ENCODE measurements at places on chromosomes 4 and X. TPM values are rescaled to one million over a fixed set of nuclear protein-coding genes. Genes with fewer than 3 reads are reported as not detected.
A peak's percentile ranks its signal among the peaks of the same experiment; 100 is the strongest.

BST1 gene
- 18.4 TPM for total RNA-seq

RNF150 gene
- total RNA-seq, result 52.0 TPM

IL21 gene
- total RNA-seq, result not detected

GYG2 gene
- total RNA-seq, result 1.00 TPM

HPRT1 gene
- total RNA-seq, result 29.5 TPM

CWH43 gene
- not detected for total RNA-seq

DNA sequence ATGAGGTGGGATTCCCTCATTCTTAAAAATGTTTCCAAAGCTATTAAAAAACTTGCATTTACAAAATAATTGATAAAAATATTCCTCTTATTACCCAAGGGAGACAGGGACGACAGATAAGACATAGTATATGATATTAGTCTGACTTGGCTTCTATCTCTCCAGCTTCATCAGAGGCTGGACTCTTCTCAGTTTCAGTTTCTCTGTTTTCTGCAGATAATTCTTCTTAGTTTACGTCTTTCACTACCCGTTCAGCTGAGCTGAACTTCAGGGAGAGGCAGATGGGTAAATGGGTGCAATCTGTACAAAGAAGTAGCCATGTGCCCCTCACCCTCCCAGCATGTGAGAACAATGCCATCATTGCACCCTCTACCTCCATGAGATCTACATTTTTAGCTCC is 214.0 kb upstream of the SLIT2 start:
- H3K4me3 ChIP-seq, result no peak overlapping the region
- DNase-seq, result no peak
- H3K27me3 ChIP-seq, result no peaks in the 10 kb centered on the region
- no peaks in the 10 kb centered on the region for H3K36me3 ChIP-seq
- H3K4me1 ChIP-seq, result no peaks in the 10 kb centered on the region
- H3K27ac ChIP-seq, result no peak overlapping the region

- DNase-seq, result no peak
- no peaks in the 10 kb centered on the region for H3K4me1 ChIP-seq
- H3K36me3 ChIP-seq, result no peaks in the 10 kb centered on the region
Observed at GRCh38 chrX:140091125-140091886, 126.0 kb upstream of the CXorf66 start.

- no peak for DNase-seq
- H3K27ac ChIP-seq, result no peak overlapping the region
- no peaks in the 10 kb centered on the region for H3K4me1 ChIP-seq
- H3K27me3 ChIP-seq, result no peaks in the 10 kb centered on the region
Observed at GRCh38 chrX:24890677-24891076, 125.1 kb downstream of the ARX start.

DNA sequence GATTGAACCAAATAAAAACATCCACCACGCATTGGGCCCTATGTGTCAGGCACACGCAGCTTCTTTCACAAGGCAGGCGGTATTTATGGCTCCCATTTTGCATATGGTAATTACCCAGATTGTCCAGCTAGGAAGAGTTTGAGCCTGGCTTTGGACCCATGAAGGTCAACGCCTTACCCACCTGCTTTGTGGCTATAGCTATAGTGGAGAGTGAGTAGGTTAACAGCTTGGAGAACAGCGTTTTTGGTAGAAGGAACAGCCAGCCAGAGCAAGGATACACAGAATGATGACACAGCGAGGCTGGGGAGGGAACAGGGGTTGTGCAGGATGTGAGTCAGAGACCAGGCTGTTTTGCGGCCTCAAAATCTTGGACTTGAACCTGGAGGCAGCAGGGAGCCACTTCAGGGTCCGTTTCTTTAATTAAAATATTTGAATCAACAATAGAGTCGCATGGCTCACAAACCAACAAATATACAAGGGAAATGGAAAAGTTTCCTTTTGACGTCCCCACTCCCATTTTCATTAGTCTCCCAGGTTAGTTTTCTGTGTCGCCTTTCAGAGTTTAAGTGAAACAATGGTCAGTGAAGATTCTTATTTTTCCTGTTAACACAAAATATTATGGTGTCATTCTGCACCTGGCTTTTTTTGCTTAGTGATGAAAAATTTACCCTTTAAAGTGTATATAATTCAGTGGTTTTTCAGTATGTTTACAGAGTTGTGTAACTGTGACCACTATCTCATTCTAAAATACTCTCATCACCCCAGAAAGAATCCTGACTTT is 118.2 kb upstream of the STX18 start:
- H3K4me1 ChIP-seq, result no peaks in the 10 kb centered on the region
- no peak overlapping the region for H3K4me3 ChIP-seq
- no peaks in the 10 kb centered on the region for H3K36me3 ChIP-seq

GRCh38 chr4:122832732-122833131 is 6.1 kb downstream of the FGF2 start:
- H3K4me3 ChIP-seq, result no peak overlapping the region
- no peaks in the 10 kb centered on the region for H3K36me3 ChIP-seq
- no peak overlapping the region for H3K27ac ChIP-seq
- no peaks in the 10 kb centered on the region for H3K27me3 ChIP-seq

GRCh38 chr4:104129243-104129642 is 365.5 kb downstream of the CXXC4 start:
- H3K4me3 ChIP-seq, result no peak overlapping the region
- H3K27ac ChIP-seq, result no peak overlapping the region
- H3K36me3 ChIP-seq, result no peaks in the 10 kb centered on the region
- no peak for DNase-seq

DNA sequence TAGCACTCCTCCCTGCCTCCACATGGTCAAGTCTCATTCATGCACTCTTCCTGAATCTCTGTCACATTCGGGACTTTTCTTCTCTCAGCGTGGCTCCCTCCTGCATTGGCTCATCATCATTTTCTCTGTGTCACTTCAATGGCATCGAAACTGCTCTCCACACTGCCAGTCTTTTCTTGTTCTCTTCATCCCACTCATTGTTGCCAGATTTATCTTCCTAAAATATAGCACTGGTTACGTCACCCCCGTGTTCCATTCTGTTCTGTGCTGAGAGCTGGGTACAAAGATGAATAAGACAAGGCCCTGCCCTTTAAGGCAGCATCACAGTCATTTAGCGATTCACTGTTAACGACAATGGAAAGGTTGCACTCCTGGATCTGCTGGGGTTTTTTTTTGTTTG is 174.4 kb upstream of the TBC1D9 start:
- H3K27me3 ChIP-seq, result no peaks in the 10 kb centered on the region
- DNase-seq, result no peak
- H3K36me3 ChIP-seq, result no peaks in the 10 kb centered on the region
- H3K27ac ChIP-seq, result peak overlapping the region; percentile 57

DNA sequence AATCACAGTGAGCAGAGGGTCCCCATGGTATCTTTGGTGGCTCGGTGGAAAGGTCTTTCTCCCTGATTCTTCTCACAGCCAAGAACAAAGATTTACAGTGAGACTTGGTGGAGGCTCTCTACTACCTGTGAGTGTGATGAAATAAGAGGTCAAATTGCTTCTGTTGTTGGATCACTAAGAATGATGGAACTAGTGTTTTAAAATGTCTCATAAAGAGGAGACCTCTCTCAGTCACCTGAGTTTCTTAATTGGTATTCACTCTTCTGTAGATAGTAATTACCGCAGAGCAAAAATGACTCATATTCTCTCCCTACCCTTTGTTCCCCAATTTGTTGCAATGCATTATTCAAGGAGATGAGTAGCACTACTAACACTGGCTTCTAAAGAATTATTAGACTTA is 100.9 kb upstream of the TBC1D9 start:
- H3K4me1 ChIP-seq, result peaks cover 8% of the 10 kb centered on the region
- H3K4me3 ChIP-seq, result no peak overlapping the region
- DNase-seq, result no peak

- H3K27me3 ChIP-seq, result no peaks in the 10 kb centered on the region
- H3K27ac ChIP-seq, result no peak overlapping the region
- no peak for DNase-seq
- no peaks in the 10 kb centered on the region for H3K36me3 ChIP-seq
Observed at GRCh38 chrX:139823806-139824205, 109.0 kb downstream of the ATP11C start.

GRCh38 chr4:110988722-110989121 is 365.8 kb upstream of the PITX2 start:
- no peaks in the 10 kb centered on the region for H3K36me3 ChIP-seq
- no peak overlapping the region for H3K4me3 ChIP-seq
- no peaks in the 10 kb centered on the region for H3K27me3 ChIP-seq
- no peaks in the 10 kb centered on the region for H3K4me1 ChIP-seq

DNA sequence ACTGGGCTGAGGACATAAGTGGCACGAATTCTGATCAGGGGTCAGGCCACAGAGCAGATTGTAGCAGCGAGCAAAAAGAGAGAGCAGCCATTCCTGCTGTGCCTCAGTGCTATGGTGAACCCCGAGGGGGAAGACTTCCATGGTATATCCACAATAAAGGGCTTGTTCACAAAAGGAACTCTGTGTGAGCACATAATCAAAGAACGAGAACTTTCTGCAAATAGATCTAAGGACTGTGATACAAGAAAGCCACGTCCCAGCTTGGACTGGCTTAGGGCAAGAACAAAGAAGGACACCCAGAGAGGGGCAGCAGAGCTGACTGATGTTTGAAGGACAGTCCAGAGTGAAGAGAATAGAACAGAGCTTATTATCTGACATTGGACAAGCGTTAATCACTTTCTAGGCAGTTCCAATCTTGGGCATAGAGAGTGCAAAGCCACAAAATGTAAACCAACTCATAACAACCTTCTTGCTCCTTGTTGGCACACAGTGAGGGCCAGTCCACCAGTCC is 24.0 kb downstream of the PPEF2 start:
- peaks cover 20% of the 10 kb centered on the region for H3K27me3 ChIP-seq
- no peaks in the 10 kb centered on the region for H3K4me1 ChIP-seq
- H3K36me3 ChIP-seq, result no peaks in the 10 kb centered on the region
- H3K27ac ChIP-seq, result no peak overlapping the region

DNA sequence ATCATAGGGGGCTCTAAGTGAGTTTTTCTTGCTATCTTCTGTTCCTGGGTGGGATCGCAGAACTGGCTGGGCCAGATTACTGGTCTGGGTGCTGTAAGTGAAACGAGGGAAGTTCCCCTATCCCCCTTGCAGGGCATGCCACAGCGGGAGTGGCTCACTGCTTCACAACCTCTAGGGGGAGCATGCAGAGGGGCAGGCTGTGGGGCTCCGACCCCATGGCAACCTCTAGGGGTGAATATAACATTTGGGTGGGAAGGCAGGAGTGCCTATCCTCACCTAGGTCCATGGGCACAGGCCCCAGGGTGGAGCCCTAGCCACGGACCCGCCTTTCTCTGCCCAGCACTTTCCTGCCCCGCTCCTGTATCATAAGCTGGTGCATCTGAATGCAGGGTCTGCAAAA is 1.7 kb upstream of the RRAGB start:
- no peak for DNase-seq
- H3K27me3 ChIP-seq, result no peaks in the 10 kb centered on the region
- H3K4me1 ChIP-seq, result peaks cover 21% of the 10 kb centered on the region
- H3K27ac ChIP-seq, result no peak overlapping the region
- no peaks in the 10 kb centered on the region for H3K36me3 ChIP-seq

DNA sequence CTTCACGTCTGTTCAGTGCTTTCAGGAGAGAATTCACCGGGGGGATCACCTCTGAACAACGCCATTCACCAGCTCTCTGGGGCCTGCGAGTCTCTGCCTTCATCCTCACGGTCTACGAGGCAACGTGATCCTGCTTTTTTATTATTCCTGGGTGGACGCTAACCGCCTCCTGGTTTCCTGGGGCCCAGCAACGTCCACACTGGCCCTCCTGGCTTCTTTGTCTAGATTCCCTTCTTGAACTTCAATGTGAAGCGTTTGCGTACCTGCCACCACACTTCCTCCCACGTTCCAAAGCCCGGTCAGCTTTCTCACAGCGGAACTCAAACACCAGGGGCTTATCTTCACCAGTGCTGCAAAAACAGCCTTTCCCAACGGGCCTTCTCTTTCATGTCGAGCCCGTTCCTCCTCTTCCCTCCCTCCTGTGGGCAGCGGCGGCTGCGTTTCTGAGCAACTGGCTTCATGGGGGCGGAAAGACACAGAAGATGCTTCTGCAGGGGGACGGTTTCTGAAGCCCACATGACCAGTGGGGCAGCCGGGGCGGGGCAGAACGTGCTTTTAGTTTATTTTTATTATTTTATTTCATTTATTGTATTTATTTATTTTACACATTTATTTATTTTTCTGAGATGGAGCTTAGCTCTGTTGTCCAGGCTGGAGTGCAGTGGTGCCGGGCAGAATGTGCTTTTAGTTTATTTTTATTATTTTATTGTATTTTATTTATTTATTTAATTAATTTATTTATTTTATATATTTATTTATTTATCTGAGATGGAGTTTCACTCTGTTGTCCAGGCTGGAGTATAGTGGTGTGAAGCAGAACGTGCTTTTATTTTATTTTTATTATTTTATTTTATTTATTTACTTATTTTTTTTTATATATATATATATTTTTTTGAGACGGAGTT is 64.6 kb downstream of the CRLF2 start:
- H3K27me3 ChIP-seq, result no peaks in the 10 kb centered on the region
- no peaks in the 10 kb centered on the region for H3K4me1 ChIP-seq
- H3K27ac ChIP-seq, result no peak overlapping the region
- no peaks in the 10 kb centered on the region for H3K36me3 ChIP-seq
- H3K4me3 ChIP-seq, result no peak overlapping the region
- DNase-seq, result no peak

- DNase-seq, result no peak
- peaks cover 25% of the 10 kb centered on the region for H3K36me3 ChIP-seq
- no peak overlapping the region for H3K27ac ChIP-seq
Observed at GRCh38 chr4:153639833-153640802, 44.0 kb upstream of the TLR2 start.

GRCh38 chrX:31929366-31929765 is 857.5 kb upstream of the FTHL17 start:
- no peak overlapping the region for H3K4me3 ChIP-seq
- H3K27ac ChIP-seq, result no peak overlapping the region

GRCh38 chr4:99651811-99652485 is 5.7 kb downstream of the C4orf54 start:
- H3K27me3 ChIP-seq, result no peaks in the 10 kb centered on the region

DNA sequence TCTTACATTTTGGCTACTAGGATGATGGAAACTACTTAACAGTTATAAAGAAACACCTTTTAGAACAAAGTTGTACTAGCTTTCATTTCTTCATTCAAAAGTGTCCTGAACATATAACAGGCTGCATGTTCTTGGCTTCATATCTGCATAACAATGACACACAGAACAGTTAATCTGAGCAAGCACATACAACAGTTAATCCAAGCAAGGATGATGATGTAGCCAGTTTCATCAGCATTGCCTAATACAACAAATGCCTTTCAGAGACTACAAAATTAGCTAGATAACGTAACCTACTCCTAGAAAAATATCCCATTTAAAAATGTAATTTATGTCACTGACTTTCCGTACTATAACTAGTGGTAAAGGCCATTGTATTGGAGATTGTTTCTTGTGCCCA is 182.1 kb downstream of the SCFD2 start:
- no peak overlapping the region for H3K27ac ChIP-seq
- no peak overlapping the region for H3K4me3 ChIP-seq
- H3K27me3 ChIP-seq, result no peaks in the 10 kb centered on the region
- no peaks in the 10 kb centered on the region for H3K36me3 ChIP-seq
- no peak for DNase-seq

DNA sequence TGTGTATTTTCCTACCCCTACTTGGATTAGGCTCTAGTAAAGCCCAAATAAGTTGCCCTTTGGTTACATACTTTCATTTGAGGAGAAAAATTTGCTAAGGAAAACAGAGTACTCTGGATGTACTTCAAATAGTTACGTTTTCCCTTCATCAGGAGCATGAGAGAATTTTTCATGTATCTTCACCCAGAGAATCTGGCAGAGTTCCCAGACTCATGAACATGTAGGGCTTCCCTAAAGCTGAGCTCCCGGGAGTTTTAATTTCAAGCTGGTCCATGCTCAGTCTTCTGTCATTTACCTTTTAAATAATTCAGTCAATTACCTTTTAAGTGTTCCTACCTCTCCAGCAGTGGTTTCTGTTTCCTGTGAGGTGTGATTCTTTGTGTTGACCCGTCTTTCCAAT is 367.5 kb upstream of the GRID2 start:
- H3K36me3 ChIP-seq, result no peaks in the 10 kb centered on the region
- no peak overlapping the region for H3K27ac ChIP-seq
- no peak overlapping the region for H3K4me3 ChIP-seq
- no peaks in the 10 kb centered on the region for H3K27me3 ChIP-seq
- H3K4me1 ChIP-seq, result no peaks in the 10 kb centered on the region

Measured in heart left ventricle (tissue), 16 donors.